Neural progenitor cell (in vitro differentiated cells): ENCODE measurements at places on chromosomes 13 and 19. TPM values are rescaled to one million over a fixed set of nuclear protein-coding genes. Genes with fewer than 3 reads are reported as not detected.
A peak's percentile ranks its signal among the peaks of the same experiment; 100 is the strongest.

The SHISA7 gene
- 0.09 and 0.21 TPM in 2 replicates for total RNA-seq

- DNase-seq: peak; percentile 34
Observed at GRCh38 chr19:45814851-45815480, at the start of gene RSPH6A. Gene RSPH6A (minus strand): TSS chr19:45815308. CDS start chr19:45815176, 132 bp downstream.

- no peak for DNase-seq
Observed at GRCh38 chr13:29511106-29511796, 84.2 kb downstream of the SLC7A1 start.

GRCh38 chr13:110503979-110504499 lies 57.5 kb downstream of the RAB20 start:
- DNase-seq: no peak

The ZNF729 gene
- total RNA-seq: not detected in 2 replicates

- no peak for DNase-seq
Observed at GRCh38 chr13:92224825-92225224, 826.4 kb downstream of the GPC5 start.

The ARHGAP45 gene
- total RNA-seq: 9.6 and 18.2 TPM in 2 replicates

DNA sequence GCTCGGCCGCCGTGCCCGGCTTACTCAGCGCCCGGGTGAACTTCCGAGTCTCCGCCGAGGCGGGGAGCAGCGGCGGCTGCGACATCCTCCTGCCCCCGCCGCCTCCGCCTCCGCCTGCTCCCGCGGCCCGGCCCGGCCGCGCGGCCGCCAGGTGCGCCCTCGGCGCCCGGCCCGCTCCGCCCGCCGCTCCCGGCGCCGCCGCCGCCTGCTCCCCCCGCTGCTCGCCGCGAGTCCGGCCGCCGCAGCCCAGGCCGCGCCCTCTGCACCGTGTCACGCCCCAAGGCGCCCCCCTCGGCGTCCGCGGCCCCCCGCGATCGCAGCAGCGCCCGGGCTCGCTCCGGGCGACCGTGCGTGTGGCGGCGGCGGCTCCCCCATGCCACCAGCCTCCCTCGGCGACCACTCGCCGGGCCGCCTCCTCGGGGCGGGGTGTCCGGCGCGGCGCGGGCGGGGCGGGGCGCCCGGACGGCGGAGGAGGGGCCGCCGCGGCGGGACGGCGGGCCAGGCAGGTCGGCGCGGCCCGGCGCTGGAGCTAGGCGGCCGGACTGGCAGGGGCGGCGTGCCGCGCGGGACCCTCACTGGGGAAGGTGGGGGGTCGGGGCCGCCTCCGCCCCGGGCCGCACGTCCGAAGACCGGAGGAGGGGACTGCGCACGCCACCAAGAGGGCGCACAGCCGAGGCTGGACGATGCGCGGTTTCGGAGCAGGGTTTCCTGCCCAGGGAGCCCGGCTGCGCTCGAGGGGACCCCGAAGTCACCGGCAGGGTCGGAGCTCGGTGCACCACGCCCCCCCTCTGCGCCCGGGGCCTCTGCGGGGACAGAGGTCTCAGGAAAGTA lies 108.6 kb upstream of the DOCK9 start:
- peak; percentile 87 for DNase-seq

DNA sequence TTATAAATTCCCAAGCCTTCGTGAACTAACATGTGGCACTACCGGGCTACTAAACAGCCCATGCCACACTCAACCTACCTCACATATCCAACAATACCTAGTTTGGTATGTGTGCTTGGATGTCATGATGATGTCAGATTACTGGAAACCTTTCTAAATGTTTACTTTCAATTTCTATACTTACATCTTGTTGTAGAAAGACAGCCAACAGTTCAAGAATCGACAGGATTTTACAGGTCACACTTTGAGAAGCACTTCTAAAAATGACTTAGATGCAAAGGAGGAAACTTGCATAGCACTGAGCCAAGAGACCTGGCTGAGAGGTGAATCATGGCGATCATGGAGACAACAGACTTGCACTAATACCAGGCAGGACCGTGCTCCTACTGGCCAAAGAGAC lies 209.9 kb downstream of the COL4A1 start:
- no peak for DNase-seq

The LIM2 gene
- 0.26 and 3.2 TPM in 2 replicates for total RNA-seq

GRCh38 chr13:44104197-44104490 lies 224.4 kb downstream of the LACC1 start:
- DNase-seq: no peak

The VSTM1 gene
- 0.12 TPM in 1 of 2 replicates, not detected in the other for total RNA-seq

- DNase-seq: no peak
Observed at GRCh38 chr13:95323930-95324662, 22.8 kb upstream of the ABCC4 start.
